ENCODE measurements at places on chromosomes 11 and 22.

DNA sequence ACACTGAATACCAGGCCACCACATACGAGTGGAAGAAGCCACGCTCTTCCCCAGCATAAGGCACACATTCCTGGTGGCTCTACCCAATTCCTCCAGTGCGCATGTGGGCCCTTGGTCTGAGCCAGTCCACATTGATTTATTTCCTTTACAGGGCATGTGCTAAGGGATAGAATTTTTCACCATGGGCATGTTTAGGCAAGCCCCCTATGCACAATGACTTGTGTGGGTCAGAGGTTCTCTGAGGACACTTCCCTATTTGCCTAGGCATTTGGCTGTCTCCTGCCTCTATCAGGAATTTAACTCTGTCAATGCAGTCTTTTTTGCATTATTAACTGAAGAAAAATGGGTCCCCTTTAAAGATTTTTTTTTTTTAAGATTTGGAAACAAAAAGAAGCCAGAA is 718.1 kb downstream of the NTM start:
- no peak for DNase-seq

- DNase-seq = no peak
Observed at GRCh38 chr11:133784359-133784758, 61.0 kb downstream of the SPATA19 start.

DNA sequence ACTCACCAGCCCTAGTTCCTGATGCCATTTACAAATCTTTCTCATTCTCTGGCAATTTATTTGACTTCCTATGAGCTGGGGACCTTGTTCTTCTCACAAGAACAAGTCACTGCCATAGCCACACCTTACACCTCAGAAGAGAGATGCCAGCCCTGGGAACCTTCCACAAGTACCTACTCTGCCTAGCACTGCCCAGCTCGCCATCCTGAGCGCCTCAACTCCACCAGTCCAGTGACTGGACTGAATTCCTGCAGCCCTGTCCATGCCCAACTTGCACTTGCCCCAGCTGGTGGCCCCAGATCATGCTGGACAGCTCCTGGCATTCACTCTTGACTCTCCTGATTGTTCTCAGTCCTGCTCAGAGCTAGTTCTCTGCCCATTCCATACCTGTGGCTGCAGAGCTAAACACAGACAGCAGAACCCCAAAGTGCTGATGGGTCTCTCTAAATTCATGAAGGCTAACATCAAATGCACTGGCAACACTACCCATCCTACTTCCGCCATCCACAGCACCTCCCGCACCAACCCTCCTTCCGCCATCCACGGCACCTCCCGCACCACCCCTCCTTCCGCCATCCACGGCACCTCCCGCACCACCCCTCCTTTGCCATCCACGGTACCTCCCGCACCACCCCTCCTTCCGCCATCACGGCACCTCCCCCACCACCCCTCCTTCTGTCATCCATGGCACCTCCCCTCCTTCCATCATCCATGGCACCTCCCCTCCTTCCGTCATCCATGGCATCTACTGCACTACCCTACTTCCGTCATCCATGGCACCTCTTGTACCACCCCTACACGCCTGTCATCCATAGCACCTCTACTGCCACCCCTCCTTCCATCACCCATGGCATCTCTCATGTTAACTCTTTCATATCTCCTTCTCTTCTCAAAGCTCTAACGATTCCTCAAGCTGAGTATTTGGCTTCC is 23.6 kb upstream of the SLC25A1 start:
- no peak for DNase-seq

DNA sequence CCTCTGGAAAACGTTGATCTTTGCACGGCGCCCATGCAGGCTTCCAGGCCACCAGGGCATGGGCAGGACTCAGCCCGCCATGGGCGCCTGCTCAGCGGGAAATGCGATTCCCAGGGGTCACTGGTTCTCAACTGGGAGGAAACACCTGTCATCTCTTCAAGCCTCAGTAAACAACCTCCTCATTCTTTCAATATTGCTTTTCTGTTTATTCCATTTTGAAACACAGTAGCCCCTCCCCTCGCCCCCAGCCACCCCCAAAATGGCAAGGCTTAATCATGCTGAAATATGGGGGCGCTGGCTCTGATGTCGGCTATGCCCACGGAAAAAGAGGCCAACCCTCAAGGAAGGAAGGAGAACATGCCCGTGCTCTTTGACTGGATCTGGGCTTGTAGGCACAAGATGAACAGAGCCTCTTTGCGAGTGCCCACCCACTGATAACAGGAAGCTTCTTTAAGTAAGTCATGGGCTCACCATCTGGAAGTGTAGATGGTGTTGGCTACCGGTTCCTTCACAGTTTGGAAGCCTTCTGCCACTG is 594 bp upstream of the POU2AF1 start:
- no peak for DNase-seq

- DNase-seq = no peak
Observed at GRCh38 chr11:109552376-109552775, 130.4 kb downstream of the C11orf87 start.

All from HuH-7 (cell line).